Hair follicle dermal papilla cell (primary cell): ENCODE measurements at places on chromosomes 3 and 15. TPM values are rescaled to one million over a fixed set of nuclear protein-coding genes. Genes with fewer than 3 reads are reported as not detected.

KLHL6 gene
- under 0.01 TPM in 1 of 2 replicates, not detected in the other for total RNA-seq

TM4SF18 gene
- total RNA-seq = 0.12 and 0.32 TPM in 2 replicates

CPNE9 gene
- total RNA-seq = not detected in 2 replicates

KNL1 gene
- total RNA-seq = 2.9 and 3.6 TPM in 2 replicates

SCN11A gene
- total RNA-seq = under 0.01 TPM in 2 replicates

CYP1A2 gene
- not detected in 2 replicates for total RNA-seq

SMARCC1 gene
- 36.1 and 41.4 TPM in 2 replicates for total RNA-seq

NUP210 gene
- under 0.01 TPM in 1 of 2 replicates, not detected in the other for total RNA-seq

ARL14 gene
- total RNA-seq = not detected in 2 replicates

ZBTB20 gene
- total RNA-seq = 47.5 and 49.8 TPM in 2 replicates

B3GALNT1 gene
- 16.8 and 20.3 TPM in 2 replicates for total RNA-seq

FBXW12 gene
- total RNA-seq = 0.12 and 0.32 TPM in 2 replicates

UROC1 gene
- total RNA-seq = not detected in 2 replicates

TMEM43 gene
- total RNA-seq = 149 and 156 TPM in 2 replicates

HRG gene
- not detected in 2 replicates for total RNA-seq

AGTR1 gene
- total RNA-seq = 37.2 and 42.3 TPM in 2 replicates

PLIN1 gene
- total RNA-seq = 0.16 TPM in 1 of 2 replicates, not detected in the other

SNTN gene
- total RNA-seq = not detected in 2 replicates

GABRR3 gene
- total RNA-seq = not detected in 2 replicates

RARRES1 gene
- 0.61 and 0.65 TPM in 2 replicates for total RNA-seq

SERINC4 gene
- under 0.01 and 0.12 TPM in 2 replicates for total RNA-seq

SHF gene
- 7.8 and 8.4 TPM in 2 replicates for total RNA-seq

FHIT gene
- total RNA-seq = 1.3 and 3.2 TPM in 2 replicates

ATP8B4 gene
- total RNA-seq = 16.6 and 25.0 TPM in 2 replicates

GOLGA6L4 gene
- total RNA-seq = 1.3 and 1.5 TPM in 2 replicates

TMEM207 gene
- not detected in 2 replicates for total RNA-seq

PIERCE2 gene
- total RNA-seq = 1.6 and 4.1 TPM in 2 replicates

ULK3 gene
- 16.6 and 21.6 TPM in 2 replicates for total RNA-seq

RPUSD2 gene
- 10.8 and 11.7 TPM in 2 replicates for total RNA-seq

LRRIQ4 gene
- total RNA-seq = 0.16 and 0.36 TPM in 2 replicates

LDHAL6B gene
- not detected in 2 replicates for total RNA-seq

TWF2 gene
- total RNA-seq = 139 and 150 TPM in 2 replicates

TTLL13 gene
- total RNA-seq = 0.16 TPM in 1 of 2 replicates, not detected in the other

ARGFX gene
- total RNA-seq = not detected in 2 replicates

SCN5A gene
- total RNA-seq = 0.24 and 0.32 TPM in 2 replicates

FBXO40 gene
- not detected in 2 replicates for total RNA-seq

CRABP1 gene
- 0.32 and 0.49 TPM in 2 replicates for total RNA-seq

ARRDC4 gene
- 65.3 and 121 TPM in 2 replicates for total RNA-seq

THPO gene
- 0.12 TPM in 1 of 2 replicates, not detected in the other for total RNA-seq

CCR9 gene
- not detected in 2 replicates for total RNA-seq

ADGRG7 gene
- total RNA-seq = not detected in 2 replicates

PTX3 gene
- total RNA-seq = 496 and 515 TPM in 2 replicates

WDR49 gene
- 0.49 TPM in 1 of 2 replicates, not detected in the other for total RNA-seq
